ENCODE measurements at places on chromosomes 5 and 9.
A peak's percentile ranks its signal among the peaks of the same experiment; 100 is the strongest.

DNA sequence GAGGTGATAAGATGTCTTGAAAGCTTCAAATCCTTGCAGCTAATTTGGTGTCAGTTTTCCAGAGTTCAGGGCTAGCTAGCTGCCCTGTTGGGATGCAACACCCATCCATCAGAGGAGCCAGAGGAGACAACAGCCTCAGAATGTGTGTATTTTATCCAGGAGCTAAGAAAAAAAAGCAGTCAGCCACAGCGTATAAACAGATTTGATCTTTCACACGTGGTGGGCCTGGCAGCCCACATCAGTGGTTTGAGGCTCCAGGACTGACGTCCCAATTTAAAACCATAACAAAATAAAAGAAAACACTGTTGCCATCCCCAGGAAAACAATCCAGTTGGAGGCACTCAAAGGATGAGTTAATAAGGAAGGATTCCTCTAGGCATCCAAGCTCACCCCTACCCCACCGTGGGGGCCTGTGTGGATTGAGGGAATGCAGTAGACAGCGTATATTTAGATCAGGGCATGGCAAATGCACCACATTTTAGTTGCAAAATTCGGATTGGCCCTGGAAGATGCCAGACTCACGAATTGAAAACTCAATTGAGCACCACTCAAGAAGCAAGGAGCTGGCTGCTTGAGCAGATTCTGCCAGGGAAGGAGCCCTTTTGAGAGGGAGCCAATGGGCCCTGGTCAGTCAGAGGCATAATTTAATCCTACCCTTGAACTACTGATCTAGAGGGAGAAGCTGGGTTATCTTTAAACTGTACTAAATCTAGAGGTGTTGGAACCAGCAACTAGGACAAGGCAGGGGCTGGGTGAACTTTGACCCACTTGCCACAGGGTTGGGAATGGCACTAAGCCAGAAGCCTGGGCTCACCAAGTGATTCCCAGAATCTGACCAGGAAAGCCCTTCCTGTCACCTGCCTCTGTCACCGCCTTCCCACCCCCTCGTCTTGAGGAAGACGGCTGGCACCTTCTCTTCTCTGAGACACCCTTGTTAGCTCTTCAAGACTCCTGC lies 17.5 kb downstream of the ADRA1B start:
- DNase-seq: peak; percentile 27

GRCh38 chr5:95870105-95870672 lies 47.7 kb upstream of the GLRX start:
- no peak for DNase-seq

DNA sequence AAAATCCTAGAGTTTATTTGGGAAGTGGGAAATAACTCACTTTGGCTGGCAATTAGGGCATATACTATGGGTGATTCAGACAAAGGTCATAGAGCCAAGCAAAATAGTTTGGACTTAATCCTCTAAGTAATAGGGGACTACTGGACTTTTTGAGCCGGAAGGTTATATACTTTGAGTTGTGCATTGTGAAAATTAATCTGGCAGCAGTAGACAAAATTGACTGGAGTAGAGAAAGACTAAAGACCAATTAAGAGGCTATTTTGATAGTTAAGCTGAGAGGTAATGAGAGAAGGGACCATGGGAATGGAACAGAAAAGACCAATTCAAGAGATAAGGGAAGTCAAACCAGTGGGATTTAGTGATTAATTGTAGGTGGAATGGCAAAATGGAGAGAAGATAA lies 28.9 kb downstream of the COX7C start:
- no peak for DNase-seq

- DNase-seq: no peak
These were observed 240.3 kb downstream of the FANCC start for GRCh38 chr9:95077053-95077765.

- no peak for DNase-seq
These were observed 40.5 kb upstream of the PLEKHG4B start for GRCh38 chr5:51500-51823.

GRCh38 chr5:84197538-84197937 lies 187.1 kb downstream of the EDIL3 start:
- DNase-seq: no peak

GRCh38 chr9:93869863-93870262 lies 85.3 kb downstream of the BARX1 start:
- DNase-seq: no peak

DNA sequence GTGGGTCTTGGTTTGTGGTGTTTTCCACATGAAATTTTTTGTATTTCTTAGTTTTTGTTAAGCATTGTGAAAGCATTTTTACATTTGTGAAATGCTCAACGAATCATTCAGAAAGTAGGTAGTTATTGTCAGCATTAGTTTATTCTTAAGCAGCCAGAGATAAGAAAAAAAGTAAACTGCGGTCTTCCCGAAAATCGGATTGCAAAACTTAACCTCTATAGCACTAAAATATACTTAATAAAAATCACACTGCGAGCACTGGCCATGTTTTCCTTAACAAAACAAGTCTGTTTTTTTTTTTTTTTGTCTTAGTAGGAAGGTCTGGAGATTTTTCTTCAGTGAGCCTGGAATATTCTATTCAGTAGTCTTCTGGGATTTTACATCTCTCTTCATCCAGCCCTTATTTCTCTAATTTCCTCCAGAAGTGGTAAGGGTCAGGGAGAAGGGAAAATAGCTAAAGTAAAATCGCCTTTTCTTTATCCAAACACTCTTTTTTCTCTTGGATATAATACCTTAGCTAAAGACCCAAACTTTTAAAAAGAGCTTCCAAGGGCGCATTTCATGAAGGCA lies 289.9 kb downstream of the DMAC1 start:
- DNase-seq: no peak

GRCh38 chr9:131235480-131235851 lies 40.8 kb downstream of the FAM78A start:
- DNase-seq: no peak

GRCh38 chr9:36126016-36126730 lies 10.4 kb upstream of the GLIPR2 start:
- DNase-seq: no peak

- DNase-seq: no peak
These were observed 3.7 kb downstream of the MCTP1 start for GRCh38 chr5:95281226-95281625.

GRCh38 chr5:81948349-81948748 lies 23.5 kb upstream of the ATG10 start:
- peak; percentile 5 for DNase-seq

- DNase-seq: no peak
These were observed 26.8 kb upstream of the TNFAIP8 start for GRCh38 chr5:119328753-119329602.

- peak; percentile 81 for DNase-seq
These were observed 372.0 kb upstream of the KIF2A start for GRCh38 chr5:61933787-61934626.

DNA sequence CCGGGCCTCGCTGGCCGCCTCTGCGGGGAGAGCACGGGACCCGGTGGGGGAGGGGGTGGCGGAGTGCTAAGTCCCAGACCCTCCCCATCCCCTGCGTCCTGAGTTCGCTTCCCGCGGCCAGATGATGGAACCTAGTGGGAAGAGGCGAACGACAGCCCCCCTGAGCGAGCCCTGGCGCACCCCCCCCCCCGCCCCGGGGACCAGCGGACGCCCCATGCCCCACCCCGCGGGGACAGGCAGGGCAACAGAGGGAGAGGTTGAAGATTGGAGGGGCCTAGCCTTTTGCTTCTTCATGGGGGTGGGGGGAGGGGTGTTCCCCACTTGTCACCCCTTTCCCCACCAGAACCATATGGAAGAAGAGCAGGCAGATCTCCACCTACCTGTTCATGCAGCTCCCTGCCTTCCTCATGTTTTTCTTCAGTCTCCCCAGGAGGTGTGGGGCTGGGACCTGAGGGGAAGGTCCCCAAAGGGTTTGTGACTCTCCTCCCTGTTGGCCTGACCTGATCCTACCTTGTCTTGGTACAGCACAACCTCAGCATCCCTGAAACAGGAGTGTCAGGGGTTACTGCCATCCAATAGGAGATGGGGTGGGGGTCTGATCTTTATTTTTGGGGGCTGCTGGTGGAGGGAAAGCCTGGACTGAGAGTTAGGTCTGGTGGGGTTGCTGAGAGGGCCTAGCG lies 485 bp downstream of the FAM53C start:
- no peak for DNase-seq

DNA sequence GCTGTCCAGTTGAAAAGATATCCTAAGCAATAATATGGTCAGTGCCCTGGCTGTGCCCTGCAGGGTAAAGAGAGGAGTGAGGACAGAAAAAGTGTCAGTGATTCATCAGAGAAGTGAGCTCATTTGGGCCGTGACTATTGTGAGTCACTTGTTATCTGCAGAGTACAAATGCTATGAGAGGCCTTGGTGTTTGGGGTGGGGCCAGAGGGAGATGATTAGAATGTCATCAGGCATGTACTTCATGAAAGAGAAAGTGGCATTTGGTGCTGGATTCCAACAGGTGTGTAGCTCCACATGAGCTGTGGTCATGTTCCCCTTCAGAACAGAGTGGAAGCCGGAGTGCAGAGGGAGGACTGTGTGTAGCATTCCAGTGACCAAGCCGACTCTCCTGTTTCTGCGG lies 174.1 kb downstream of the KDM4C start:
- no peak for DNase-seq

DNA sequence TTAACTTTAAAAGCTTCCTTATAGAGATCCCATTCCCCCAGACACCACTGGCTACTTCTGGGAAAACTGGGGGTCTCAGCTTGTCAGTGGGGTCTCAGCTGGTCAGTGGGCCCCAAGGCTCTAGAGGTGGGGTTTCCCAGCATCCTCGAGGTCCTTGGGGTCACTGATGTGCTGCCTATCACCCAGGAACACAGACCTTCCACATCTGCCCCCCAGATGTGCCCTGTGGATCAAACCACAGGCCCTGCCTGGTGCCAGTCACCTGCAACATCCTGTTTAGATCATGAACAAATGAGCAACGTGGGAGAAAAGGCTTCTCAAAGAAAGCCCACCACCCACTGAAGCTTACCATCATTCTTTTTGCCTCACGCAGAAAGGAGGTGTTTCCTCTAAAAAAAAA lies 165.6 kb upstream of the FSTL4 start:
- no peak for DNase-seq

- DNase-seq: peak; percentile 45
These were observed 24.2 kb downstream of the PCDHGC5 start for GRCh38 chr5:141512911-141513626.

GRCh38 chr5:77921094-77921768 lies 145.1 kb upstream of the TBCA start:
- DNase-seq: no peak

DNA sequence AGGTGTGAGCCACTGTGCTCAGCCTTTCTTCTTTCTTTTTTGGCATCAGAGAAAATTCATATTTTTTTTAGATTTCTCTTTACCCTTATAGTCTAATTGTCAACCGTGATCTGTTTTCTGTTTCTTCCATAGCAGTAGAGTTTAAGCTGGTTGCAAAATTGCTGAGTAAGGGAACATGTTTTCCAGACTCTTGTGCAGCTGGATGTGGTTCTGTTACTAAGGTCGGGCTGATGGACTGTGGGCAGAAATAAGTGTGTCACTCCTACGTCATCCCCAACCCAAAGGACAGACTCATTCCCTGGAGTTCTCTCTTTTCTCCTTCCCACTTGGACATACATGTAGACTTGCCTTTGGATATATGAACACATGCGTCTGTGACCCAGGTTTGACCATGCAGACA lies 64.1 kb upstream of the GOLM1 start:
- no peak for DNase-seq

DNA sequence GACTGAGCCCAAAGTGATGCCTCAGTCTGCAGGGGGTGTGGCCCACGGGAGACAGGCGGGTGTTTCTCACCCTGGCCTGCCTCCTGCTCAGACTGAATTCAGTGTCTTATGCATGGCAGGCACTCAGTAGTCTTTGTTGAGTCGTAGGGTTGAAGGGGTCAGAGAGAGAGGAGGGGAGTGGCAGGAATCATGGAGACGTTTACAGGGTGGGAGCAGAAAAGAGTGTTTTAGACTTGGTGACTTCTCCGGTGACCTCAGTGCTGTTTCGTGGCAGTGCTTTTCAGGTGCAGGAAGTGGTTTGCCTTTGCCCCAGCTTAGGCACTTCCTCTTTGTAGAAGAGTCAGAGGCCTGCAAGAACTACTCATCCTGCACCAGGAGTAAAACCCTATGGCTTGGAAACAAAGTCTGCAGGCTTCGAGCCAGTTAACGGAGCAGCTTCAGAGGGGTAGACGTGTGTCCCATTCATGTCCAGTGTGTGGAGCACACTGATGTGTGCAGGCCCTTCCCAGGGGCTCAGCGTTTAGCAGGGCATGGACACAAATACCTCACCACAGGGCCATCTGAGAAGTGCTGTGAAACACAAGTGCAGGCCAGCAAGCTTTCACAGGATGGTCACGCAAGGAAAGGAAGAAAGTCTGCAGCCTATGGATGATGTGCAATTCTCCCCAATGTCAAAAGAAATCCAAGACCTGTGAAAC lies 24.5 kb upstream of the SEMA4D start:
- DNase-seq: peak; percentile 58

- peak; percentile 32 for DNase-seq
These were observed 41.9 kb downstream of the GLRX start for GRCh38 chr5:95780597-95780996.

GRCh38 chr9:113578279-113578865 lies 114.8 kb downstream of the RGS3 start:
- no peak for DNase-seq

DNA sequence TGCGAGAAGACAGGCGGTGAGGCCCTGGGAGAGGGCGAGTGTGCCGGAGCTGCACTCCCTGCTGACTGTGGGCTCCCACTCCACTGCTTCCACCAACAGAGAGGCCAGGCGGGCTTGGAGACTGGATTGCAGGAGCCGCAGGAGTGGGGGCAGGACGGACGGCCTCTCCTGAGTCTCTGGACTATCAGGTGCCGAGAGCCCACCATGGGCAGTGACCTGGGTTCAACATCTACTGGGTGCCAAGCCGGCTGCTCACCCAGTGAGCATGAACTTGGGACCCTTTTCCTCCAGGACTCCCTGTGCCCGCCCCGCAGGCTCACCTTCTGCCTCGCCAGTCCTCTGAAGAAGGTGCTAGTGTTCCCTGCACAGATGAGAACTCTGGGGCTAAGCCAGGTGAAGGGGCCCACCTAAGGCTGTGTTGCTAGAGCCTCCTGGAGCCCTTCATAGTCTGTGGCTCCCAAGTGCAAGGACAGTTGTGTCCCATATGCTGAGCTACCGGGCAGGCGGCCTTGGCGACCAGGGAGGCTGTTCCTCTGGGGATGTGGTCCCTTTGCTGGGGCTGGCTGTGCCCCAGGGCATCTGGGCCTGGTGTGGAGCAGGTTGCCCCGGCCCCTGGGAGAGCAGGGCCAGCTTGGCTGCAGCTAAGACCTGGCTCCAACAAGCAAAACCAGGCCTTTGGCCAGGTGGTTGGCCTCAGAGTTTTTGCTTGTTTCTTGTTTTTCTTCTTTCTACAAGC lies 77.7 kb upstream of the PHYKPL start:
- no peak for DNase-seq

DNA sequence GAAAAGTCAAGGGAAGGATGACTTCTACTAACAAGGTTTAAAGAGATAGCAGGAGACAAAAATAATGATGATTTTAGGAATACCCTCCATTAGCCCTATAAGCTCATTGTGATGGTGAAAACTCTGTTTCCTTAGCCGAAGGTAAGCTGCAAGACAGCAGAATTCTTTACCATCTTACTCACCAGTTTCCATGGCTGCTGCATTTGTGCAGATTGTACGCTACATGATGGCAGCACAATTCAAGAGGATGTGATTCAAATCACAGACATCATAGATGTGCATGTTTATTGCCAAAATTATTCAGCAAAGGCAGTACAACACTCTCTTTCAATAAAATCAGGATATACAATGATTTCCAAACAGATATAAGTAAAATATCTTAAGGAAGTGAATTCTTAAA lies 175.6 kb downstream of the SPATA31D1 start:
- DNase-seq: no peak
